ENCODE measurements at places on chromosomes 7 and 10.

- peak; percentile 84 for DNase-seq
These were observed 97.4 kb upstream of the PDCD4 start for GRCh38 chr10:110774069-110775019.

DNA sequence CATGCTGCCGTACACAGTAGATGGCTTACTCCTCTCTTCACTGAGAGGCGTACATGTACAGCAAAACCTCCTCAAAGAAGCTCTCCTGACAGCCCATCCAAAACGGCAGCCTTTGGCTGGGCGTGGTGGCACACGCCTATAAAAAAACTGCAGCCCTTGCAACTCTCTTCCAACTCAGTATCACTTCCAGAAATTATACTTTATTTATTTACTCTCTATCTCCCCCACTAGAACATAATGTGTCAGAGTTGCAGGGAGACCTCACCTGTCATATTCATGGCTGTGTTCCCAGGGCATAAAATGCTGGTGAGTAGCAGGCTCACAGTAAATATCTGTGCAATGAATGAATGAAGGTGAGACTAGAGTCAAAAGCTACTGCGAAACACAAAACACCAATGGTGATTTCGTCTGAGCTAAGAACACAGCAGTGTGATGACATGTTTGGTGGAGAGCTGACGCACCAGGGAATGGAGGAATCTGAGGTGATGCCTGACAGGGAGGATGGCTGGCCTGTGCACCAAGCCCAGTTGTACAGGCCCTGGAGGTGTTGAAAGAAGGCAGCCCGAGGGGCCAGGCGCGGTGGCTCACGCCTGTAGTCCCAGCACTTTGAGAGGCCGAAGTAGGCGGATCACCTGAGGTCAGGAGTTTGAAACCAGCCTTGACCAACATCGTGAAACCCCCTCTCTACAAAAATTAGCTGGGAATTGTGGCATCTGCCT lies 55.3 kb downstream of the COBL start:
- no peak for DNase-seq

DNA sequence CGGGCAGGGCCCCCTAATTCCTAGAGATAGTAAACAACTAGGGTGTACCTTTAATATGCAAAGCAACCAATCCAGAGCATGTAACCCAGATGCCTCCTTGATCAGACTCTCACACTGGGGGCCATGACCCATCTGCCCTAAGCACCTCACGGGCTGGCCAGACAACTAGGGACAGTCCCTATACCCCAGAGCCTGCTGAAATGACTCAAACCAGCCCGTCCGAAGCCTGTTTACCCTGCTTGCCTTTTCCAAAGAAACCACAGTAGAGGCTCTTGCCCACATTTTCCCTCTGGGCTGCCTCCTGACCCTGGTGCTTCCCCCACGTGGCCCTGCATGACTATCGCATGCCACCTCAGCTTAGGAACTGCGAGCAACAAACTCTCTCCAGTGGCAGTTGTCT lies 46.2 kb downstream of the RGS10 start:
- peak; percentile 61 for DNase-seq

DNA sequence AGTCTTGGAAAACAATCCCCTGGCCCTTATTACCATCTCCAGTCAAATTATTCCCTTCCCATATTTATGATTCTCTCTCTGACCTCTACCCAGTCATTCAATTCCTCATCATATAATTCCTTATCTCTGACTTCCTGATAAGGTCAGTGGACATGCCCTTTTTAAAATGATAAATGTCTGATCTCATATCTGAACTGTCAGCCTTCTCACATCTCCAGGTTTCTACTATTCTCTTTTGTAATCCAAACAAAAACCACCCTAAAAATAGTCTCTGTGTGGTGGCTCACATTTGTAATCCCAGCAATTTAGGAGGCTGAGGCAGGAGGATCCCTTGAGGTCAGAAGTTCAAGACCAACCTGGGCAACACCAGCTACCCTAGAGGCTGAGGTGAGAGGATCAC lies 11.9 kb downstream of the GSDME start:
- no peak for DNase-seq
